ENCODE measurements at places on chromosomes 7 and 10.

DNA sequence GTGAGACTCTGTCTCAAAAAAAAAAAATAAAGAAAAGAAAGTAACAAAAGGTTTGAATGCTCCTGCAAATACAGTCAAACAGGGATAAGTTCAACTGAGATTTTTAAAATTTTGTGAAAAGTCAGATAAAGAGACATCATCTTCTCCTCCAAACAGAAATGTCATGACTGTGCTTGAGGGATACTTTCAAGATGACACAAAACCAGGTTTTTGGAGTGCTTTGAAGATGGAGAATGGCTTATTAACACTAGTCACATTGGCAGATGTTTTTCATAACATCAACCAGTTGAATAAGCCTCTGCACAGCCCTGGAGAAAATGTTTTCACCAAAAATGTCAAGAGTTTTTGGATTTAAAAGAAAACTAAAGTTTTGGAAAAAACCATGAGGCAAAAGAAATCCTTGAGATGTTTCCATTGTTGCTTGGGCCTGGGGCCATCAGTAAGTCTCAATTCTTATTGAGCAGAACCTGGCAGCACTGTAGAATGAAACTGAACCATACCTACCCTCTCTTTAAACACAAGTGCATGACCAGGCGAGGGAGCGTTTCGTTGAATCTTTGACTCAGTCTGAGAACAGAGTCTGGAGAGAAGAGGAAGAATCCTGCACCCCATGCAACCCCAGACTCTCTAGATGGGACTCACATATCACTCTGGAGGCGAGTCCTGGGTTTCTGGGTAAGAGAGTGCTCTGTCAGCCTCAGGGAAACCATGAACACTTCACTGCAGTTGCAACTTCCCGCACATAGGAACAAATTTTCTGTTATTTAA lies 37.4 kb upstream of the PRKCQ start:
- DNase-seq: no peak

DNA sequence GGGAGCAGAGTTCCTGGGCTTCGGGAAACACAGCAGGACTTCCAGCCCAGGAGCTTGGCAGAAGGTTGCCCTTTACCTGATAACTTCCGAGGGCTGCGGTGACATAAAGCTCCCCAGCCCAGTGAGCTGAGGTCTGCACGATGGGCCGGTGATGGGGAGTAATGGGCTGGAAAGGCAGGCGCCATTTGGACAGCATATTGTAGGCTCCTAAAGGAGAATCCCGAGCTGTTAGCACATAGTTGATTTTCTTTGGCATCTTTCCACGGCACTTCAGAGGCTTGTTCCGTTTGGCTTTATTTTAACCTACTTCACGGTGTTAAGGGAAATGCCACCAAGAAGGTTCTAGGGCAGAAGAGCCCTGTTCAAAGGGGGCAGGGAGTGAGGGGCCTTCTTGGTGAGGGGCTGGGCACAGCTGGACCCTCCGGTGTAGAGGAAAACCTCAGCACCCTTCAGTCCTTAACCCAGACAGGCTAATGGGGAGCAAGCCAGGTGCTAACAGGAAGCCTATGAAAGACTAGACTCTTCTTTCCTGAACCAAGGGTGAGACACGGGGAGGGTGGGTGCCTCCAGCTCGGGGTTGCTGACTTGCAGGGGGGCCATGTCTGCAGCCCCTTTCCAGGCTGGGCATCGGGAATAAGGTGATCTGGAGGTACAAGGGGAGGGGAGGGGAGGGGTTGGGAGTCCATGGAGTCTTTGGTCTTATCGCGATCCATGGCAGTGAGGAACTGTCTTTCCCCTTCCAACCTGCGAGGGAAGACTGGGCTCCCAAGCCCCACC lies 347.7 kb downstream of the GLRX3 start:
- DNase-seq: no peak

DNA sequence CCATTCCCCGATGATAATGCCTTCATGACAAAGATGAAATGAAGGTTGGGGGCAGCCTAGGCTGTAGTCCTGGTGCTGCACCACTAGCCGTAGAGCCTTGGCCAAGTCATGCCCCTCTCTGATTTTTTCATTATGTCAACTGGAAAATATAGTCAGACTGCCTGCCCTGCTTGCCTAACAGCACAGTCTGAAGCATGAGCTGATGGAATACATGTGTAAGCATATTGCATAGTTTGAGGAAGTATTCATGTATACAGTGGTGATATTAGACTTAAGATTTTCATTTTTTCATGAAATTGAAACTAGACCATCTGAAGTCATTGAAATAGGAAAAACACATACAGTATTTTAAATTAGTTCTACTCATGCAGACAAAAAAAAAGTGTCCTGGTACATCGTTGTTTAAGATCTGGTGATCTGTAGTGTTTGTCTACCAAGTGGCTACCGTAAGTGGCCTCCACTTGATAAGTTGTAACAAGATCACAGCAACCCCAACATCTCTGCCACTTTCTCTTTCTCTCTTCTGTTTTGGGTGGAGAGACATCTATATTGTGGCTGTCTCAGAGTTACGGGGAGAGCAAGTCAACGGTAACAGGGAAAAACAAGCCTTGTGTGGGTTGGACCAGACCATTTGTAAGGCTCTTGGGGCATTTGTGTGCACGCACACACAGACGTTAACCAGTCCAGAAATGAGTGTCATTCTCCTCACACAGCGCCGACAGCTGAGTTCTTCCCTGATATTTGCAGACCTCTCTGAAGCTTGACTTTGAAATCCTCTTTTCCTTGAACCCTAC lies 716.6 kb upstream of the GALNT17 start:
- no peak for DNase-seq

DNA sequence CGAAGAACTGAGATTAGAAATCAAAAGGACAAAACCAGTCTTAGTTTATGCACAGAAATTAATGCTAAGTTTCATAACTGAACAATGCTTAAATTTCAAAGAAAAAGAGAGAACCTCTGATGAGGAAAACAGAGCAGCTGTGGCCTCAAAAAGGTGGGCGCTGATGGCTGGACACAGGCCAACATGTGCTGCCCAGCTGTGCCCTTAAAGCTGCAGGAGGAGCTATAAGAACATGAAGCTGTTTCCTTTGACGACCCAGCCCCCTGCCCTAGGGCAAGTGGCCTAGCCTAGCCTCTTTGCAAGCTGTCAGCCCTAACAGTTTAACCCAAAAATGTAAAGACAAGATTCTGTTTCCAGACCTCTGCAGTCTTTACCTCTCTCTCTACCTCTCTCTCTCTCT lies 107.7 kb downstream of the GRID1 start:
- no peak for DNase-seq

GRCh38 chr10:7856678-7857077 lies 38.4 kb downstream of the TAF3 start:
- no peak for DNase-seq

DNA sequence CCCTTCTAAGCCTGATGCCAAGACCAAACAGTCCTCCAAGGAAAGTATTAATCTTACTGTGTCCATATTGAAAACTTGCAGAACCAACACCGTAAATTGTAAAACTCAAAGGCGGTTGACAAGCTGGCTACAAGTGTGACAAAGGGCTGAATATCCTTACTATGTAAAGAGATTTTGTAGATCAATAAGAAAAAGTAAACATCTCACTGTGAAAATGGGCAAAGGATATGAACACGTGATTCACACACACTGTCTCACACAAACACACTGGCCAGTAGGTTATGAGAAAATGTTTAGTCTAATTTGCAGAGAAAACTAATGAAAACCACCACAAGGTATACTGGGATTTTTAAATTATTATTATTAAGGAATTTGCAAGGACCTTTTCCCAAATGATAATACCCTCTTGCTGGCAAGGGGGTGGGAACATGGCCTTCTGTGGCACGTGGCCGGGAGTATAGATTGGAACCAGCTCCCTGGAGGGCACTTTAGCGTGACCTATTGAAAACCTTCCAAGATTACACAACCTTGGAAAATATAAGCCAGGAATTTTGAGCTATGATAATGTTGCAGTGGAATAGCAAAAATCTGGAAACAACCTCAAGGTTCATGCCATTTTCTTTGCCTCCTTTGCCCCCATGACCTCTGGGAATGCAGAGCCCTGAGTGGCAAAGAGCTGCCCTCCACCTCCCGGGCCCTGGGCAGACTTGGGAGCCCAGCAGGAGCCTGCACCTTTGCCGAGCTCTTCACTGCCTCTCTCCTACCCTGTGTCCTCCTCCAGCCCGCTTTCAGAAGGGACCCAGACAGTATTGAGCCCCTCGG lies 26.2 kb upstream of the SLC29A3 start:
- DNase-seq: no peak

DNA sequence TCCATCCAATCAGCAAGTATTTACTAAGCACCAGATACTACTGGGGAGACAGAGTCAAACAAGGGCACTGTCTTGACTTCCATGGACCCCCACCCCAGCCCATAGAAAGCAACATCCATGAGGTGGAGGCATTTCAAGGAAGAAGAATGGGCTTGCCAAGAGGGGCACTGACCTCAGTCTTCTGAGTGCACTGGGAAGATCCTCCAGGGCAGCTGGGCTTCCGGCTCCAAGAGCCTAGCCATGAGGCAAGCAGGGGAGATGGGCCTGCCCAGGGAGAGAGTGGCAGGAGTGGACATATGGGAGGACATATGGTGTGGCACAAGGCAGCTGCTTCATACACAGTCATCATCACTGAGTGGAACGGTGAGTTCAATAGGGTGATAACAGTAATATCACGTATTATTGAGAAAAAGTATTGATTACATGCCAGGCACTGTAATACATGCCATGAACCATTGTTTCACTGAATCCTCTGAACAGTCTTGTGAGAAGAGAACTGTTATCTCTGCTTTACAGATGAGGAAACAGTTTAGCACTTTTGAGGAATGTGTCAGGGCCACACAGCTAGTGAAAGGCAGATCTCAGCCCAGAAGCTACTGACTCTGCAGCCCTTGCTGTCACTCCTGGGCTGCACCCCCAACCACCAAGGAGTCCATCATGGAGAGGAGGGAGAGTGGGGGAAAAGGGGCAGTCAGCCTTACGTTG lies 331.7 kb upstream of the ZMIZ1 start:
- DNase-seq: no peak

DNA sequence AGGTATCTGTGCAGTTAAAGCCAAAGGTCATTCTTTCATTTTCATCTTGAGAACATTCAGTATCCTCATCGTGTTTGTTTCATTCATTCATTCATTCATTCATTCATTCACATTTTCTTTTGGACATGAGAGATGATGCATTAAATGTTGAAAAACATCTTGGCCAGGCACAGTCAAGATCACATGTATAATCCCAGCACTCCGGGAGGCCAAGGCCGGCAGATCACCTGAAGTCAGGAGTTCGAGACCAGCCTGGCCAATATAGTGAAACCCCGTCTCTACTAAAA lies 34.3 kb downstream of the APBB1IP start:
- DNase-seq: no peak

- no peak for DNase-seq
Measured at GRCh38 chr7:84073186-84073875, 121.3 kb downstream of the SEMA3A start.

- no peak for DNase-seq
Measured at GRCh38 chr10:88008866-88009470, 145.5 kb downstream of the PTEN start.

- DNase-seq: no peak
Measured at GRCh38 chr7:151539088-151539671, 19.5 kb upstream of the RHEB start.

- no peak for DNase-seq
Measured at GRCh38 chr10:112282086-112282485, 1.1 kb upstream of the TECTB start.

GRCh38 chr10:70063418-70064098 lies 10.9 kb downstream of the MACROH2A2 start:
- DNase-seq: no peak

DNA sequence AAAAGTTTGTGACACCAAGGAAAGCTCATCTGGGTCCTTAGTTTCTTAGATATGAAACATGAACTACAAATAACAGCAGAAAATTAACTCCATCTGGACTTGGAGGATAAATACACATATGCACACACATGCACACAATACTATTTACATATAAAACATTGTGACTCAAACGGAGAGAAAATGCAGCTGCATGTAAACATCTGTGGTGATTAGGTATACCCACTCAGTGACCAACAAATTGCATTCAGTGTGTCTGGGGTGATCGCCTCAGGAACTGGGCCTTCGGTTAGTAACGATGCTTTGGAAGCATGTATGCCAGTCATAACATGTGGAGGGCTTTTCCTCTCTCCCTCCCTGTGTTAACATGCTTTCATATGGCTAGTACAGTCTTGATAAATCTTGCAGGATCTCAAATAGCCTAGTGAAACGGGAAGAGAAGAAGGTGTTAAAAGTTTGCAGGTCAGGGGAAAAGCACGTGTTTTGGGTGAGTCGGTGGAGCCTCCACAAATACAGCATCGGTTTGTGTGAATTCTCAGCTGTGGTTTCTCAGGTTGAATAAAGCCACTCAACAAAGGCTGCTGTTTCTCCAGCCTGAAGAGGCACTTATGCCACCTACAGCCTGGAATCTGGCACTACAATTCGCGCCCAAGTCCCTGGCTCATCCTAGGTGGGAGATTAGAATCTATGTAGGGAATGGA lies 8.7 kb upstream of the GLRX3 start:
- DNase-seq: peak; percentile 29

- peak; percentile 60 for DNase-seq
Measured at GRCh38 chr10:98262571-98262970, 5.4 kb downstream of the LOXL4 start.

GRCh38 chr7:114910787-114911186 lies 11.1 kb upstream of the MDFIC start:
- no peak for DNase-seq

DNA sequence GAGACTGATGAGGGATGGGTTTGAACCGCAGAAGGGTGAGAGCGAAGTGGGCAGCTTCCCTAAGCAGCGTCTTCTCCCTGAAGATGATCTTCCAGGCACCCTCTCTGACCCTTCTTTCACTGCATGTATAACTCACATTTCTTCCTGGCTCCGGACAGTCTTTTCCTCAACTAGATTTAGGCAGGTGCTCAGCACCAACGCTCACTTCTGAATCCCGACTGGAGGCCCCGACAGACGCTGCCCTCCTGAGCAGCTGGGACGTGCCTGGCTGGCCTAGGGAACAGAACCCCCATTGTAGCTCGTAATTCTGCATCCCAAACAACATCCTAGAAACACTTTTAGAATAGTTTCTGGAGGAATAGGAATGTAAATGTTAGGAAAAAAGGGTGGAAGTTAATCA lies 206.6 kb downstream of the DIP2C start:
- DNase-seq: no peak

DNA sequence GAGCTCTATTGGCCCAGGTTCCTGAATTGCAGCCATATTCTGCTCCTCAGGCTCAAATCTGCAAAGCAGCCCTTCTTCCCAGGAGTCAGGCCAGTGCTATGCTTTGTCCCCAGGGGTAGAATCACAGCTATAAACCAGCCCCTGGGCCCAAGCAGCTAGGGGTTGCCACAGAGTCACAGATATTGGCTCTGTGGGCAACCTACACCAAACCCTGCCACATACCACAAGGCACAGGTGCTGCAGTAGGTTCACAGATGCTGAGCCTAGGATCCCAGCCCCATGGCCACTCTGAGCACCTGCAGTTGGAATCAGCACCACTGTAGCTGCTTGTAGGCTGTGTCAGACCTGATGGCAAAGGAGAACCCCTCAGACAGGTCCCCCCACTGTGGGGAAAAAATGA lies 43.1 kb upstream of the CAMK2B start:
- no peak for DNase-seq
